Lower lobe of right lung (tissue), 2 donors: ENCODE measurements at places on chromosomes 6 and 20. TPM values are rescaled to one million over a fixed set of nuclear protein-coding genes. Genes with fewer than 3 reads are reported as not detected.

DNA sequence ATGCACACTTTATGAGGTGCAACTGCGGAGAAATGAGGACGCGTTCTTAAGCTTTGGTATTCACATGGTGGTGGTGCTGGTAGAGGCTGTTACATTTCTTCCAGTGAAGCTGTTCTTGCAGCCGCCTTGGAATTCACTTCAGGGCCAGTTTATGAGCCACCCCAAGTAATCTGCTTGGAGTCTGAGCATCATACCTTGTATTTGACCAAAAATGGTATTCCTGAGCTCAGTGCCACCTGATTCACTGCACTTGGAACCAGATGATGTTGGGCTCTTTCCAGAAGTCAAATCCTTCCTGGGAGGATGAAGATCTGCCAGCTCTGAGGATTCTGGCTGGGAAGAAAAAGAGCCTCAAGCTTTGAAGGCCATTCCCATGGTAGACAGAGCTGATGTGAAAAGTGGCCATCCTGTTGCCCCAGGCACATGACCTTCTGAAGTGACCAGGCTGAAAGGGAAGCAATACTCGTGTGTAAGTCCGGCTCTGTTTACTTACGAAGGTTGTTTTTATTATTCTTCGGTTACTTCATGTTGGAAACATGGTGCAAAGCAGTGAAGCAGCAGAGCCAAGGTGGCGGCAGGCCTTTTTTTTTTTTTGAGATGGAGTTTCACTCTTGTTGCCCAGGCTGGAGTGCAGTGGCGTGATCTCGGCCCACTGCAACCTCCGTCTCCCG, 7.7 kb downstream of the MANBAL start:
- no peak for DNase-seq

DNA sequence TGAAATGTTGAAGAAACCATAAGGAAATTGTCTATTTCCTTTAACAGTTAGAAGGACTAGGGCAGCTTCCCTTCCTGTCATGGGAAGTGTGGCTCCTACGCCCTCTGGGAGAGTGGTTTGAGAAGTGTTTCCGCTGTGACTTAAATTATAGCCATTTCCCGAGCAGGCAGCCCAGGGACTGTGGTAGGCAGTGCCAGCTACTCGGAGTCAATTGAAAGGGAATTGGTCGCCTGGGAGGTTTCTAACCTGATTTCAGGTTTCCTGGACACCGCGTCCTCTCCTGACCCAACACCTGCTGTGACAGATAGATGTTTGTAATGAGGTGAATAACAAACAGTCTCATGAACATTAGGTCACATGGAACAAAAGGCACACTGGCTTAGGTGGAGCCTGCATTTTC, 256.1 kb upstream of the PLCB4 start:
- peak; percentile 42 for DNase-seq

DNA sequence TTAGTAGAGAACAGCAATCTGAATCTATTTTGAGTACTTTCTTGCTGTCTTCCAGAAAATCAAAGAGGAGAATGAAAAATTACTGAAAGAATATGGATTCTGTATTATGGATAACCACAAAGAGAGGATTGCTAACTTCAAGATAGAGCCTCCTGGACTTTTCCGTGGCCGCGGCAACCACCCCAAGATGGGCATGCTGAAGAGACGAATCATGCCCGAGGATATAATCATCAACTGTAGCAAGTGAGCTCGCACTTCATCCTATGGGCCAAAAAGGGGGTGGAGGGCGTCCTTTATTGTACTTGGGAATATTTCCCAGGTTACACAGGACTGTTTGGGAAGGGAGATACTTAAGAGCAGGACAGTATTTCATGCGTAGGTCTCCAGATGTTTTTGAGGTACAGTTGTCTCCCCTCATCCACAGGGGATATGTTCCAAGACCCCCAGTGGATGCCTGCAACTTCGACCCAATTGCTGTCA, 37.3 kb upstream of the PLCG1 start:
- DNase-seq, result no peak

DNA sequence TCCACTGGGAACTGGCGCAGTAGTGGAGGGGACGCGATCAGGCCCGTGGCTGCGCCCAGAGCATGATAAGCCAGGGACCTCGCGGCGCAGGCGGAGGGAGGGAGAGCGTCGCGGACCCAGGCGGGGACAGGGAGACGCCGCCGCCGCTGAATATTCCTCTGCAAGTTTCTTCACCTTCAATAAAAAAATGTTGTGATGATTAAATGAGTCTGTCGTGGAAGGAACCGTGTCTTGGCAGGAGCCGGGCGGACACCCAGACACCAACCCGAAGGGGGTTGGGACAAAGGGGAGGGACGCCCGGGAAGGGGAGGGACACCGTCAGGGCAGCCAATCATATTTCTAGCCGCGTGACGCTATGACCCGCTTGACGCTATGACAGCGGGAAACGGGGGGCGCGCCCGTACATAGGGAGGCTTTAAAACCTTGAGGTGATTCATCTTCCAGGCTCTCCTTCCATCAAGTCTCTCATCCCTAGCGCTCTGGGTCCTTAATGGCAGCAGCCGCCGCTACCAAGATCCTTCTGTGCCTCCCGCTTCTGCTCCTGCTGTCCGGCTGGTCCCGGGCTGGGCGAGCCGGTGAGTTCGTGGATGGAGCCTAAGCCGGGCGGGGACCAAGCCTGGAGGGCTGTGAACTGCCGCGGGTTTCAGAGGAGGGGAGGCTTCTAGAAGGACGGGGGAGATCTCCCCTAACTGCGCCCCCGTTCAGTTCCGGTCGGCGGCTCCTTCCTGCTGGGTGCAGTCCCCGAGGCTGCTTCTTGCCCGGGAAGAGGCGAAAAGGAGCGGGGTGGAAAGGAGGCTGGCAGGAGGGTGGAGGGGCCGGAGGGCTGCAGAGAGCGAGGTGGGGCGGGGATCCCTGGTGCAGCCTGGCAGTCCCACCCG, at the start of gene ULBP2:
ULBP2 (plus strand) TSS at position 432 of the 878 bp plus-strand sequence; CDS start at position 491, 59 bp downstream.
- DNase-seq, result peak; percentile 86

GRCh38 chr6:147161974-147162495, 42.2 kb upstream of the STXBP5 start:
- DNase-seq, result no peak

GRCh38 chr6:157464653-157465535, 83.9 kb downstream of the ZDHHC14 start:
- no peak for DNase-seq

DNA sequence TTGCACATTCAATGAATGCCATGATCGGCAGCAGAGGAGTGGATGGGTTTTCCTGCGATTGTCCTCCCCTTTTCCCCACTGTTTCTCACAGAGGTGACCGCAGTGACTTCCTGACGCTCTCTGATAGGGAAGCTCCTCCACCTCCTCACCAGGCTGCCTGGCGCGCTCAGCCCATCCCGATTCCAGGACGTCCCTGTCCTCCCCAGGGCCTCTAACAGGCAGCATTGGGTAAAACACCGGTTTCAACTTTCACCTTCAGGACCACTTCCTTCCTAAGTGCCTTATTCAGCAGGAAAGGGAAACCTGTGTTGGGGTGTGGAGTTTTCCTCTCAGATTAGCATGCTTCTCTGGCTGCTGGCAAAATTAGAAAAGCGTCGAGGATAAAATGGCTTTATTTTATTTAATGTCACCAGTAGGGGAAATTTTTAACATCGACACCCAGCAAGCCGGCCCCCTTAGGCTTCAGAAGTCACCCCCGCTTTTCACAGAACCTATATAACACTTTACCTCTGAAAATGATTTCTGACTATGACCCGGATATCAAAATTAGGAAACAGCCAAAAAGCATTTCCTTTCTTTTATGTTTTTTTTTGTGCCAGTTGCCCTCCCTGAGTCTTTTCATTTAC, 570.4 kb upstream of the GJE1 start:
- peak; percentile 42 for DNase-seq

Gene POM121L2
- total RNA-seq, result not detected

Gene PBOV1
- total RNA-seq, result not detected

Gene SCUBE3
- 0.56 TPM for total RNA-seq

Gene PRICKLE4
- 12.1 TPM for total RNA-seq

Gene C6orf58
- not detected for total RNA-seq
